ENCODE measurements at places on chromosomes 6 and 20.

- DNase-seq: no peak
Observed at GRCh38 chr6:16301511-16301910, 63.1 kb downstream of the GMPR start.

GRCh38 chr6:68891419-68891818 lies 256.3 kb downstream of the ADGRB3 start:
- no peak for DNase-seq

GRCh38 chr6:26457264-26457805 lies 420 bp upstream of the BTN2A1 start:
- no peak for DNase-seq

DNA sequence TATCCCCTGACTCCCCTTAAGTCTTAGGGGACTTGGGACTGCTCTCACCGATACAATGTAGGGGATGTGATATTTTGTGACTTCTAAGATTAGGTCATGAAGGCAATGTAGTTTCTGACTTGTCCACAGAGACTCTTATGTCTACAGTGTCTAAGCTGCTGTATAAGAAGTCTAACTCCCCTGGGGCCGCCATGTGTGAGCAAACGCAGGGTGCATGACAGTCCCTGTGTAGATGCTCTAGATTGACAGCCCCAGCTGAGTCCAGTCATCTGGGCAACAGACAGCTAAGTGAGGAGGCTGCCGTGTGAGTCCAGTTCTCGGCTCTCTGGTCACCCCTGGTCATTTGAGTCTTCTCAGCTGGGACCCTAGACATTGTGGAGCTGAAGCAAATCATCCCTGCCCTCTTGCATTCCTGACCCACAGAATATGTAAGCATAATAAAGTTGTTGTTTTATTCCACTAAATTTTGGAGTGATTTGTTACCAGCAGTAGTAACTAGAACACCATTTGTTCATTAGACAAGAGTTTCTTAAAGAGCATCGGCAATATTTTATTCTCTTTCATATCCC lies 743.3 kb upstream of the CHD6 start:
- DNase-seq: no peak

GRCh38 chr6:34161857-34162515 lies 16.1 kb upstream of the GRM4 start:
- DNase-seq: no peak

GRCh38 chr6:33958526-33959328 lies 154.9 kb upstream of the MLN start:
- no peak for DNase-seq

DNA sequence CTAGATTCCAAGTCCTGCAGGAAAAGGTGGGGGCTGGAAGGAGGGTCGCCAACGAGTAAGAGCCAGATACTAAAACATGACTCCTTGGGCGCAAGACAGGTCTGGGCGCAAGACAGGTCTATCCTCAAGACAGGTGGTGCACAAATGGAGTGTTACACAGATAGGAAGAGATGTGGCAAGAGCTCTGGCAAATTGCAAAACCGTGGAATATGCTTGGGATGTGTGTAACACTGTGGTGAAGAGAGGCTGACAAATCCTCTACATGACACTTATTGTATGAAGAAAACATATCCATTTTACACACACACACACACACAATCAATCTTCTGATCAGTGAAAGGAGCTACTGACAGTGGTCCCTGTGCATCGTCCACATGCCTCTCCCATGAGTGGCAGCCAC lies 77.6 kb downstream of the TBC1D7 start:
- DNase-seq: no peak

DNA sequence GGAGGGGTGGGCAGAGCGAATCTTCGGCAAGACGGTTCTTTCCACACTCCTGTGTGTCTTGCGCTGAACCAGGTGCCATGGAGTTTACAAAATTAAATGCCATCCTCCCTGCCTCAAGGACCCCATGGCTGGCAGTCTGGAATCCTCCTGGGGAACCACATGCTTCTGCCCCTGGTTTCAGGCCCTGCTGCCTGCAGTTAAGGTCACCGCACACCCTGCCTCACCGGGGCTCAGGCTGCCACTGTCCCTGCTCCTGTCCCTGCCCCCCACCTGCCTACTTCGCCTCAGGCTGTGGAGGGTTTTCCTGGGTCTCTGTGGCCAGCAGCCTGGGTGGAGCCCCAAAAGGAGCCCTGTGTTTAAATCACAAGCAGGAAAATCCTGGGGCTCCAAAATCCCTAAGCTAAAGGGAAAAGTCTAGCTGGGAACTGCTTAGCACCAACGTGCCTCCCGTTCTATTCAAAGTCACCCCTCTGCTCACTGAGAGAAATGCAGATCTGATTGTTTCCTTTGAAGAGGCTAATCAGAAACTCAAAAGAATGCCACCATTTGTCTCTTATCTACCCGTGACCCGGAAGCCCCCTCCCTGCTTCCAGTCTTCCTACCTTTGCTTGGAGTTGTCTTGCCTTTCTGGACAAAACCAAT lies 10.6 kb upstream of the TTLL2 start:
- DNase-seq: no peak

GRCh38 chr20:38779247-38780097 lies 26.0 kb upstream of the PPP1R16B start:
- no peak for DNase-seq

- DNase-seq: no peak
Observed at GRCh38 chr6:13405961-13406477, 77.7 kb upstream of the TBC1D7 start.

Measured in IMR-90 (cell line).